ENCODE measurements at places on chromosomes 12 and 14.

- no peak for DNase-seq
Measured at GRCh38 chr14:74919421-74920165, 3.5 kb downstream of the RPS6KL1 start.

DNA sequence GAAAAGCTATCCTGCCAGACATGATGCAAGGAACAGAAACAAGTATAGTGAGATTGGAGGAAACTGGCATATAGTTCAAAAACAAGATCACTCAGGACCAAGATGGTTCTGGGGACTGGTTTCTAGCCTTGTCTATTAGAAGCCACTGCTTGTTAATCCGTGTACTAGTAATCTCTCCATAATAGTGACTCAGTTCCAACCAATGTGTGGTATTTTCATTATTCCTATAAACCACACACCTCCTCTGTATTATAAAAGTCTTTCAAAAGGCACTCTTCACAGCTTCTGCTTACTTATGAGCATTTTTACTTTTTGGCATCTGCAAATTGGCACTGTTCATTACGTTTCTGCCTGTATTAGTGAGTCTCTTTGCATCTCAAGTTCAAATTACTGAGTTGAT is 140.3 kb downstream of the SLC6A15 start:
- no peak for DNase-seq

DNA sequence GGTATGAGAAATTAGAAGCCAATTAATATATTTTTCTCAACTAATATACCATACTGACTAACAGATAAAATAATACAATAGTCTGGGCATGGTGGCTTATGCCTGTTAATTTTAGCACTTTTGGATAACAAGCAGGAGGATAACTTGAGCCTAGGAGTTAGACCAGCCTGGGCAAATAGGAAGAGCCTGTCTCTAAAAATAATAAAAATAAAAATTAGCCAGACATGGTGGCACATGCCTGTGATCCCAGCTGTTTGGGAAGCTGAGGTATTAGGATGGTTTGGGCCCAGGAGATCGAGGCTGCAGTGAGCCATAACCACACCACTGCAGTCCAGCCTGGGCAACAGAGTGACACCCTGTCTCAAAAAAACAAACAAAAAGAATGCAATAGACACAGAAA is 24.7 kb downstream of the KLHDC2 start:
- DNase-seq: no peak

GRCh38 chr12:110234755-110235154 is 46.3 kb upstream of the ATP2A2 start:
- DNase-seq: no peak

- DNase-seq: no peak
Measured at GRCh38 chr12:93657071-93657470, 20.1 kb upstream of the CRADD start.

DNA sequence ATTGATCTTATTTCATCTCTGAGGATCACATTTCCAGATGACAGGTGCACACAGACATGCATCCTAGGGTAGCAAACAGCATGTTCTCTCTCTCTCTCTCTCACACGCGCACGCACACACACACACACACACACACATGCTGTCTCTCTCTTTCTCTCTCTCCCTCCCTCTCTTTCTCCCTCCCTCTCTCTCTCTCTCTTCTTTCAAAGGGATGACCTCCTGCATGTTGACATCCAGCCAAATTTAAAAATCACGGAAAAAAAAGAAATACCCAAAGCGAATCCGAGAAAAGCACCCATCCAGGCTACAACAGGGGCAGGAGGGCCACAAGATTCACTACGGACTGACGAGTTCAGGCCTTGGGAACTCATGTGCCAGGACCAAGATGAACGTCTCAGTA is 2.3 kb downstream of the KSR2 start:
- DNase-seq: no peak

DNA sequence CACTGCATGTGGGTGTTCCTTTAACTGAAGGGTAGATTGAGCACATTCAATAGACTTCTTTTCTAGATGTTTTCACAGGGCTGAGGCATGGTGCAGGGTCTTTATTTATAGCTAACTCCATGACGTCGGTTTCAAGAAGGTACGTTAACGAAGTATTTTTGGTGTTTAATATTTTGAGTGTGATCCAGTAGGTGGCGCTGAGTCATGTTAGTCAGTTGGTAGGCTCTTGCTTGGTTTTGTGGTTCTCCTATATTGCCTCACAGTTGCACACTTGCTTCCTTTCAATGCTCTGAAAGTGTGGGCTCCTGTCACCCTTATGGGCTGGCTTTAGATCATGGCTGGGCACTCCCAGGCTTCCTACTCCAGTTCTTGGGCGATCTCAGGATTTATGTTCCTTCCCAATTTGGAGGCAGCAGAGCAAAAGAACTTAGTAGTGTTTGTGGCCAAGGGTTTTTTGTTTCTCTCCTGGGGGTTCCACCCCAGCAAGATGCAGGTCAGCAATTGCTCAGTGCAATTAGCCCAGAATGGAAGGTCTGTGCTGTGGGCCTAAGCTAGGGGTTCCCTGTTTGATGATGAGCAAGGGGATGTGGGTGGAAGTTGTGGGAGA is 471.6 kb upstream of the FOXG1 start:
- no peak for DNase-seq

- DNase-seq: no peak
Measured at GRCh38 chr12:109452489-109452888, 24.6 kb downstream of the KCTD10 start.

GRCh38 chr12:2785017-2785416 is 9.8 kb upstream of the FKBP4 start:
- no peak for DNase-seq

DNA sequence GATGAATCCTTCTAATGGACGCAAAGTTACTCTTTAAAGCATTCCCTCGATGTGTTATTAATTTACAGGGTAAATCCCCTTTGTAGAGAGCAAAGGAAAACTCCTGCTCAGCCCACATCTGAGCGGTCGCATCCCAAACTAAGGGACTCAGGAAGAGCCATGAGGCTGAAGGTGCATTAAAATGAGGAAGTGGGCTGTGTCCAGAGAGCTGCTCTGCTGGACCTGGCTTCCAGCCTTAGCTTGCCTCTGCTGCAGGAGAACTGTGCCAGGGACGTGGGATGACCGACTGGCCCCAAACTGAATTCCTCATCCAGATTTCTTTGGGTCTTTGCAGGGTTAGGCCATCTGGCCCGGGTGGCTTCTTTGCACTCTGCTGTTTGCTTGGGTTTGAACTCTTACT is 88.3 kb downstream of the FBXW8 start:
- no peak for DNase-seq

DNA sequence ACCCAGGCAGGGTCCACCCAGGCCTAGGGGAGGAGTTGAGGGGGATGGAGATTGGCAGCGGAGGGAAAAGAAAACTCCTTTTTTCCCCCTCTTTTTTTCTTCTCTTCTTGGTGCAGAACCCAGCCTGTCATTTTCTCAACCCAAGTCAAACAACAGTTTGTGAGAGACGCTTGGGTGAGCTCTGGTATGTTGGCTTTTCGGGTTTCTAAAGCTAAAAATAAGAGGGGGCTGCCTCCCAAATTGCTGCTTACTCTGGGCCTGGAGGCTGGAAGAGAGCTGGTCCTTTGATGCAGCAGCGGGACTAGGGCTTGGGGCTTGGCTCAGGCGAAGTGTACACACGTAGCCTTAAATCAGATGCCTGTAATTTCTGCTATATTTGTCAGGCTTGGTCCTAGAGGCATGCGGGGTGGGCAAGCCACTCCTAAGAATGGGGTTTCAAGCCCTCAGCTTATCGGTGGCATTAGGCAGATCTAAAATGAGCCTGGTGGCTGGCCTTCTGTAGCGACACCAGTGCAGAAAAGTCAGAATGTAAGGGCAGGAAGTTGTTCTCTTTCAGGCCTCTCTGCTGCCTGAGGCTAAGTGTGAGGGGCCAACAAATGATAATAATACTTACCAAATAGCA is 816 bp upstream of the SLC8A3 start:
- no peak for DNase-seq

DNA sequence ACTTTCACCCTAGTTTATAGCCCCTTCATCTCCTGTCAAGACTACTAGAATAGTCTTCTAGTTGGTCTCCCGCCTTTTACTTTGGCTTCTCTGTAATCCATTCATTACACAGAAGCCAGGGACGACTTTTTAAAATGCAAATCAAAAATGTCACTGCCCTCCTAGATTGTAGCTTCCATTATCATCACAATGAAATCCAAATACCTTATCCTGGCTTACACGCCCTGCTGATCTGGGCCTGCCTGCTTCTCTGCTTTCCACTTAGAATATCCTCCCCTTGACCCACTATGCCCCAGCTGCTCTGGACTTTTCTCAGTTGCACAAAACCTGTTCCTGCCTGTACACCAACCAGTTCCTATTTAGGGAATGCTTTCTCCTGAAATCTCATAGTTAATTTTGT is 4.5 kb upstream of the EEA1 start:
- no peak for DNase-seq

- no peak for DNase-seq
Measured at GRCh38 chr12:26465419-26466097, 270.2 kb downstream of the SSPN start.

- DNase-seq: no peak
Measured at GRCh38 chr12:31220061-31220460, 105.9 kb downstream of the SINHCAF start.

DNA sequence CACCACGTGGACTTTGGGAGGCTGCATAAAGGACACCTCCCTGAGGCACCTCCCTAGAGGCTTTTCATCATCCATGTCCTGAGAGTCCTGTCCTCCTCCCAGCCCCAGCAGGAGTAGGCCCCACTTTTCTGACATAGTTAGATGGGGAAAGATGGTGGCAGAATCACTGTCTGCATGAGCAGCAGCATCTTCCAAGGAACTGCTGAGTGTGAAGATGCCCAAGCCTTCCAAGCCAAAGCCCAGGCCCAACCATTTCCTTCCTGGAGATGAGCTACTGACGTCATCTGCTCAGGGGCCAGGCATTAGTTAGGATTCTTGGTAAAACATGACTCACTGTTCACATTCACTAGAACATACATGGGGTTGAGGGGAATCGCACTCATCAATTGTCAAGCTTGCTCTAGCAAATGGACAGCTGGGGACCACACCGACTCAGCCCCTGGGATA is 37.3 kb downstream of the VDR start:
- no peak for DNase-seq

GRCh38 chr12:74999474-74999873 is 210.2 kb downstream of the KCNC2 start:
- DNase-seq: no peak

DNA sequence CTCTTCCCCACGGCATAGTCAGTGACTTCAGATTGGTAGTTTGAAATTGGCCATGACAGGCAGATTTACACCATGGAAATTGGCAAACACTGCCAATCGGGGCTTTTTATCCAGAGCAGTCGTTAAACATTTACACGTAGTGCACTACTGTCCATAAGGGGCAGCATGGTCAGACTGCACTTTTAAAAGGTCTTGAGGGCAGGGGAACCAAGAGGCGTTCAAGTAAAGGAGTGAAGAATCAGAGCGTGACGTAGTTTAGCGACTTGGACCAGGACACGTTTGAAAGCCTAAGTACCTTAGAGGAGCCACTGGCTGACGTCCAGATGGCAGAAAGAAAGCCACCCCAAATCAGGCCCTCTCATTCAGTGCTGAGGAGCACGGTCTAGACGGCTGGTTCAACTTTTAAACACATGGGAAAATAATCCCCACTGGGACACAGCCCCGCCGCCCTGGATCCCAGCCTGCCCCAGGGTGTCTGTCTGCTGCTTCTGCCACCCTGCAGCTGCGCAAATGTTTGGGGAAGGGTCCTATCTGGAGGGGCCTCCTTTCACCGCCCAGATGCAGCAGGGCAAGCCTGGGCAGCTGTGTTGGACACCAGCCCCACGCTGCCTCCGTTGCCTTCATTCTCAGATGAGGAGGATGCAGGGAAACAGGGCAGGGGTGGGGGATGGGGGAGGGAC is 52.5 kb upstream of the PPP2R5C start:
- no peak for DNase-seq

GRCh38 chr12:10842862-10843261 is 6.4 kb downstream of the PRR4 start:
- no peak for DNase-seq

- no peak for DNase-seq
Measured at GRCh38 chr12:120007272-120007671, 18.2 kb downstream of the BICDL1 start.

DNA sequence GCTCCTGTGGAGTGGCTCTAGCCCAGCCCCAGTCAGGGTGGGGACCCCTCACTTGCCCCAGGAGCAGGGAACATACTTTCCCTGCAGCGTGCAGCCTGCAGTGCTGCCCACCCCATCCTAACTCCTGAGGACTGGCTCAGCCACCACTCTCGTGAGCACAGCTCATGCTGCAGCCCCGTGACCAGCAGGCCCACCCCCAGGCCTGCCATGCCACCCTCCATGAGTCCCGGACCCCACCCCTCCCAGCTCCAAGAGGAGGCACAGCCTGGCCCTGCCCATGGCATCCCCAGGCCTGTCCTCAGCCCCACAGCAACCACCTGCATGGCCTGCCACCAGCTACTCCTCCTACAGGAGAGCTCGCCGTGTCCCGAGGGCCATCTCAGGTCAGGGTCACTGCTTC is 3.9 kb upstream of the JAG2 start:
- no peak for DNase-seq

DNA sequence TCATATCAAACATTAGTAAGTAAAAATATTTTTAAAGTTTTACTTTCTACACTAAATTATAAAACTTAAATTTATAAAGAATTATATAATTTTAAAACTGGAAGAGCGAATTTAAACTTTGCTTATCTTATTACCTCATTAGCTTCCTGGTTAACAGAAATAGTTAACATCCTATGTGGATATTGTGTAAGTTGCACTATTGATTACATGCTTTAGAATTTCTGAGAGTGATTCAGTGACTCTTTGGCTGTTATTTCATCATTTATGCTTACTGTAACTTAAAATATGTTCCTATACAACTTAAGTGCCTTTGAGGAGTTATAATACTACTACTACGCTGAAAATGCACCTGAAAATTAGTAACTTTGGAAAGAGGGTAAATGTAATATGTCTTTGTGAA is 101.4 kb downstream of the FOXA1 start:
- DNase-seq: no peak

DNA sequence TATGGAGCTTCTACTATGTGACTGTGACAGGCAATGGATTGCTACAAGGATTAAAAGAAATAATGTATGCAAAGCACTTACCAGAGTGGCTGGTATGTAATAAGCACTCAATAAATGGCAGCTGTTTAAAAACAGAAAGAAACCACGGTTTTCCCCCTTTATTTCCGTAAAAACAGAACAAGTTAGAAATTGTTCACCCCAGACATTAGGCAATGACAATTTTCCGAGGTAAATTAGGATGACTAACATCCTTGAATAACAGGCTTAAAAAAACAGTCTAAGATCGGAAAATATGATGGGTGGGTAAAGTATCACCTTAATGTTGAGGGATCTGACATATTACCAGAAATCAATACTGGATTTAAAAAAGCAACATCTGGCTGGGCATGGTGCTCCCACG is 20.9 kb upstream of the CNIH1 start:
- DNase-seq: no peak

DNA sequence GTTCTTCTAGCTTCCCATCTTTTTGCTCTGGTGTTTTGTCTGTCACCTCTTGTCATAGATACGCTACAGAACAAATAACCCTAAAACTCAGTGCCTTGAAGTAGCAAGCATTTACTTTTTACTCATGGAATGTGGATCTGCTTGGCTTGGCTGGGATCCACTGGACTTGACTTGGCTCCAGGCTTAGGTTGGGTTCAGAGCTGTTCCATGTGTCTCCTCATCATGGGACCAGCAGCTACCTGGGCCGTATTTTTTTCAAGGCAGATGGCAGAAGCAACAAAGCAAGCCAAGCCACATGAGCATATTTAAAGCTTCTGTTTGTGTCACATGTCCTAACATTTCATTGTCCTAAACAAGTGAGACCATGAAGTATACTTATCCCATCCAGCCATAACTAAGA is 48.7 kb upstream of the ATF1 start:
- no peak for DNase-seq
